ENCODE measurements at places on chromosomes 3 and 15.

GRCh38 chr3:184428561-184429175 lies 48.8 kb downstream of the CHRD start:
- no peak for DNase-seq

DNA sequence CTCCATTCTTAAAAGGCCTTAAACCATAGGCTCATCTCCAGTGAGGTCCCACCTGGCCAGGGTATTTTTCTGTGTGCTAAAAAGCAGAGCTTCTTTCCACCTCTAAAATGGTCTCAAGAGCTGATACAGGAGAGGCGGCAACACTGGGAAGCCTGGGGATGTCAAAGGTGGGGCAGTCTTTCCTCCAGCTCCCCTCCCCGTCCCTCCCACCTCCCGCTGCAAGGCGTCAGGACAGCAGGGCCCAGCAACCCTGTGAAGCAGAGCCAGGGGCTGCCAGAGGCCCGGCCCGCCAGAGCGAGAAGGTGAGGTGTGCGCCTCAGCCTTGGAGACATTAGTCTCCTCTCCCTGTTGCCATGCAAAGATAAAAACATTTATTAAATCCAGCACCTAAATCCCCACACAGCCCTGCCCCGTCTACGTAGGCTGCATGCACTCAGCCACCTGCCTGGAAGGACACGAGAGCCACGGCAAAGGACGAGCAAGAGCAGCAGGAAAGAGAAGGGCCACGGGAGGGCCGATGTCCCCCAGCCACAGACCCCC lies 75.6 kb downstream of the FAM174B start:
- no peak for DNase-seq

DNA sequence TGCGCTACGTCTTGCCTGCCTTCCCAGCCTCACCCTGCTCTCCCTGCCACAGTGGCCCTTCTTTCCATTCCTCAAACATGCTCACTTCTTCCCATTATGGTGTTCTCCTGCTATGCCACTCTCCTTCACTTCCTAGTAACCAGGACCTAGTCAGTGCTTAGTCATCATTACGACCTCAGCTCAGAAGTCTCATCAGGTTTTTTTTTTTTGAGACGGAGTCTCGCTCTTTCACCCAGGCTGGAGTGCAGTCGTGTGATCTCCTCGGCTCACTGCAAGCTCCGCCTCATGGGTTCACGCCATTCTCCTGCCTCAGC lies 149.5 kb downstream of the GREM1 start:
- no peak for DNase-seq

- no peak for DNase-seq
Measured at GRCh38 chr15:76058714-76059319, 968 bp upstream of the TMEM266 start.

- DNase-seq, result no peak
Measured at GRCh38 chr3:107061466-107061865, 315.8 kb upstream of the CCDC54 start.

- DNase-seq, result no peak
Measured at GRCh38 chr3:16864610-16865313, 20.0 kb upstream of the PLCL2 start.

DNA sequence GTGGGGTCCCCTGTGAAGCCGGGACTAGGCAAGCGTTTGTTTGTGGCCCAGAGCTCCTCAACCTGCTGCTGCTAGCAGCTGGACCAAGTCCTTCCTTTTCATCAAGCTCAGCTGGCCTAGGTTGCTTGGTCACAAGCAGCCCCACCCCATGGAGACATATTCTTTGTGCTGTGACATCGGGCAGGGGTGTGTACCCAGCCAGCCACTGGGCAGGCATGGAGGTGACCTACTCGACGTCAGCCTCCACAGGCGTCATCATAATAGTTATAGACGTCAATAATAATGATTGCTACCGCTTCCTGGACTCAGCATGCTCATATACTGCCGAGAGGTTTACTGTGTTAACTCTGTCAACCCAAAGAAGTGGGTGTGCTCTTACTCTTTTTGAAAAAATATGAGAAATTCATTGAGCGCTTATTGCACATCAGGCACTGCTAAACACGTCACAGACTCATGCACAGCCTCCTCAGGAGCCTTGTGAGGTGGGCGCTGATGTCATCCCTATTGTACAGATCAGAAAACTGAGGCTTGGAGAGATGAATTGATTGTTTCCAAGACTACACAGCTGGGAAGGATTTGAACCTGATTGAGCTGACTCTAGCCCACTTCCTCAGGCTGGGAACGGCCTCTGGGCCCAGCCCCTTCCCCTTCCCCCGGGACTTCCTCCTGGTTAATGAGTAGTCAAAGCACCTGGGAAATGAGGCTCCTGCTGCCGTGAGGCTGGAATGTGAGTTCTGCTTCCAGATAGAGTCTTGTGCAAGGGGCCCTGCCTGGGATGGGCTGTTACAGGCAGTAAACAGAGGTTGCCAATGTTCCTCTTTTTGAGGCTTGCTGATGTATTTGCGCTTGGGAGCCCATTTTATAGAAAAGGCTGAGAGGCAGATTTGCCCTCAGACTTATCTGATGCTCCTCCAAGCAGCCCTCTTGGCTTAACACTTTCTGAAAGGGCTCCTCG lies 16.2 kb downstream of the SLC6A6 start:
- DNase-seq, result no peak

GRCh38 chr15:23877502-23878412 lies 190.7 kb upstream of the NDN start:
- no peak for DNase-seq

DNA sequence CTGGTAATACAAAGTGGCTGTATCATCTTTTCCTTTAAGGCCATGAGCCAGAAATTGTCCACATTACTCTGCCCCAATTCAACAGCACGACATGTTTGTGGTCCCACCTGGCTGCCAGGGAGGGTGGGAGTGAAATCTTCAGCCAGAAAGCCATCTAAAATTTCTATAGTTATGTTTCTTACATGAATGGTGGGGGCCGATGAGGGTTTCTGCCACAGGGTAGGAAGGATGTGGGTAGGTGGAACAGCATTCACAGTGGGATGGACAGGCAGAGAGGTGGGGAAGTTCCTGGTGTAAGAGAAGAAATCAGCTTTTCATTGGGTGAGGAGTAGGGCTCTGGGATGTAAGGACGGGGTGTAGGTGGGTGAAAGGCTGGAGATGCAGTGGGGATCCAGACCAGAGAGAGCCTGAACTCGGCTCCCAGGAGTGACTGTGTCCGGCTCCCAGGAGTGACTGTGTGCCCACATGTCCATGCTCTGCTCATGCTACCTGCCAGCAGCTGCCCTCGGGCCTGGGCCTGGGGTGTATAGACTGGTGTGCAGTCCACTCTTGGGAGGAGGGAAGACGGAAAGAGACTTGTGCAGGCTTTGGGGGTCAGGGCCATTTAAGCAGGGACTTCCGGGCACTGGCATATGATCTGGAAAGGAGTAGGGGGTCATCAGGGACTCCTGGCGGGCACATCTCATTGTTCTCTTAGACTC lies 3.8 kb upstream of the FBLN2 start:
- DNase-seq, result no peak

DNA sequence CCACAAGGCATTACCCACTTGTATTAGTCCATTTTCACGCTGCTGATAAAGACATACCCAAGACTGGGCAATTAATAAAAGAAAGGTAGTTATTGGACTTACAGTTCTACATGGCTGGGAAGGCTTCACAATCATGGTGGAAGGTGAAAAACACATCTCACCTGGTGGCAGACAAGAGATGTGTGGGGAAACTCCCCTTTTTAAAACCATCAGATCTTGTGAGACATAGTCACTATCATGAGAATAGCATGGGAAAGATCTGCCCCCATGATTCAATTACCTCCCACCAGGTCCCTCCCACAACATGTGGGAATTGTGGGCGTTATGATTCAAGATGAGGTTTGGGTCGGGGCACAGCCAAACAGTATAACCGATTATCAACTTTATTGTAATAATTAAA lies 17.0 kb upstream of the CMC1 start:
- DNase-seq, result no peak

GRCh38 chr3:42257007-42257406 lies 9.0 kb downstream of the CCK start:
- DNase-seq, result no peak

- no peak for DNase-seq
Measured at GRCh38 chr3:152834776-152835600, at the start of gene P2RY1. TSS of gene P2RY1 (plus strand) at chr3:152835131. CDS start at chr3:152835783, 652 bp downstream.

GRCh38 chr3:86989006-86989405 lies 1.9 kb downstream of the VGLL3 start:
- no peak for DNase-seq

- DNase-seq, result no peak
Measured at GRCh38 chr15:101266034-101266433, 11.3 kb downstream of the SELENOS start.

DNA sequence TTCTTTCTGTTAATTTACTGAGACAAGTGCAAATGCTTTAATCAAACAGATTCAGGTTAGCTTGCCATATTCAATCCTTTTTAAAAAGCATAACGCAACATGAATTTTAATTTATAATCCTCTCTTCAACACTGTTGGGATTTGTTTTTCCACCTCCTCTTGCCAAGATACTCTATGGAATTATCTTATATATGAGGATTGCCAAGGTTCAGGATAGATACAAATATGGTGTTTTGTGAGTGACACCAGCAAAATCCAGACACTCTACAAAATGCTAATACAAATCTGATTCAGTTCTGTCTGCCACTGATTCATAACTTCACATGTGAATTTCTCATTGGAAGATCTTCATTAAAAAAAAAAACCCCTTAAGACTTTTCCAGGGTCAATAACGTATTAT lies 104.8 kb downstream of the FBN1 start:
- DNase-seq, result no peak

DNA sequence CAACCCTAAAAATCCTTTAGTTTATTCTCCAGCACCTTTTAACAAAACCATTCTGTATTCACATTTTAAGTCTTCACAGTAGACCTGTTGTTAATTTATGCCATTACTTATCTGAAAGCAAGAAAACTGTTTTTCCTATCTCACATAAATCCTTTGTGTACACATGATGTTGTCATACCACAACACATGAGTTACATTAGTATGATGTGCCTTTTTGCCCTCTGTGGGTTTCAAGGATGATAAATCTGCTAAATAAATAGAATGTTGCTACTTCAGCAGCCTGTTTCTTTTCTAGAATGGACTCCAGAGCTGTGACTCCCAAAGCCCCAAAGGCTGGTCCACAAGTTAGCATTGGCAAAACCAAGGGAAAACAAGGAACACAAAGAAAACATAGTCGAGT lies 151.6 kb downstream of the SERPINI1 start:
- DNase-seq, result no peak

GRCh38 chr3:69095636-69096035 lies 10.9 kb downstream of the ARL6IP5 start:
- DNase-seq, result no peak

GRCh38 chr3:29936054-29936453 lies 655.2 kb downstream of the RBMS3 start:
- no peak for DNase-seq

DNA sequence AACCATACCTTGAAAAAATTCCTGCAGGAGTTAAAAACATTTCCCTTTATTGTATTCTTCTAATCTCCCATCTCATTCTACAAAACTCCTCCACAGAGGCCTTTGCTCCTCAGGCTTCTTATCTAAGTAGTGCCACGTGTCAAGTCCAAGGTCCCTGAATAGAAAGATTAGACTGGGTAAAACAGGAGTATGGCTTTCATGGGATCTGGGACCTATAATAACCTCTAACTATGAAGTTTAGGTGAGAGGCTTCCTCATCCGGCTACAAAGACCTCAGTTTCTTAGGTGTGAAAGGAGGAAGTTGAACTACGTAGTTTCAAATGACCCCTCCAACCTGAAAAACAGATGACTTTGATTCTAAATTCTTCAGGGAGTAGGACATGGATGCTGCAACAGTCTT lies 20.0 kb downstream of the GPR15 start:
- no peak for DNase-seq

GRCh38 chr3:63872135-63872924 lies 8.7 kb downstream of the ATXN7 start:
- no peak for DNase-seq

DNA sequence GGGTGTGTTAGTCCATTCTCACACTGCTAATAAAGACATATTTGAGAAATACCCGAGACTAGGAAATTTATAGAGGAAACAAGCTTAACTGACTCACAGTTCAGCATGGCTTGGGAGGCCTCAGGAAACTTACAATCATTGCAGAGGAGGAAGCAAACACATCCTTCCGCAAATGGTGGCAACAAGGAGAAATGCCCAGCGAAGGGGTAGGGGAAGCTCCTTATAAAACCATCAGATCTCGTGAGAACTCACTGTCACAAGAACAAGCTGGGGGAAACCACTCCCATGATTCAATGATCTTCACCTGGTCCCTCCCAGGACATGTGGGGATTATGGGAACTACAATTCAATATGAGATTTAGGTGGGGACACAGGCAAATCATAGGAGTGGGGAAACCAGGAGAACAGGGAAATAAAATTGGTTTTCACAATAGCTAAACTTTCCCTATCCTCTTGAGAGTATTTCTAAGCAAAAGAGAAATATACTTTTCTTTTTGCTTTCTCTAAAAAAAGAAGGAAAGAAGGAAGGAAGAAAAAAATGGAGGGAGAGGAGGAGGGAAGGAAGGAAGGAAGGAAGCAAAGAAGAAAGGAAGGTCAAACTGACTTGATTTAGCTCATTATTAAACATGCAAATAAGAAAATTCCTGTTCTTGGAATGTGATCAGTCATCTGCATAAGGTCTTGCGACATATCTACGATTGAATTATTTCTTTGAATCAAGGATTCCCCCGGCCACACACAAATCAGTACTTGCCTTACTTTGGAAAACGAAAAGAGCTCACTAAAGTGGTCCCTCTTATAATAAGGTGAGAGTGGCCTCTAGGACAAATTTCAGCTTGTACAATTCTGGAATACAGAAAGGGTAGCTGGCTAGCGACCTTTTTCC lies 75.2 kb downstream of the LIPC start:
- no peak for DNase-seq

GRCh38 chr3:185402561-185402960 lies 39.6 kb downstream of the MAP3K13 start:
- no peak for DNase-seq

- DNase-seq, result no peak
Measured at GRCh38 chr3:71931922-71932321, 147.0 kb upstream of the PROK2 start.

GRCh38 chr15:34606131-34606530 lies 22.7 kb upstream of the GOLGA8B start:
- no peak for DNase-seq

GRCh38 chr3:184651904-184652303 lies 60.0 kb downstream of the MAGEF1 start:
- no peak for DNase-seq

- DNase-seq, result no peak
Measured at GRCh38 chr3:70138606-70139005, 139.1 kb downstream of the SAMMSON start.

DNA sequence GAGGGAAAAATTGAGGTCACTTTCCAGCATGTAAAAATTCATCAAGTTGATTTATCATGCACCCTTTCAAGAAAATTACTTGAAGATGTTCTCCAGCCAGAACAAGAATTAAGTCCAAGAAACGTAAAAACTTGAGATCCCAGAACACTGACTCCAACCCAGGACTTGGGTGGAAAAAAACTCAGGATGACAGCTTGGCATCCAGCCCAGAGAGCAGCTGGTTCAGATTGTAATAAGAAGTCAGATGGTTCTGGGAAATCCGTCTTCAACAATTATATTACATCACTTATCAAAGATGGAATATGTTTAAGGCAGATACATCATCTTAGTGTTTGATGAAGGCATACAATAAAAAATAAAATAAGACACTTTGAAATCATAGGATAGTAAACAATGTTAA lies 23.0 kb upstream of the DNAJC13 start:
- no peak for DNase-seq

- no peak for DNase-seq
Measured at GRCh38 chr15:77014132-77015081, 19.5 kb downstream of the PSTPIP1 start.

- DNase-seq, result peak; percentile 4
Measured at GRCh38 chr3:159260049-159260662, 458.3 kb downstream of the MFSD1 start.

All from activated CD4-positive, alpha-beta T cell treated with anti-CD3 and anti-CD28 coated beads, Interleukin-2, amount 50 U/mL, for 4 hours (primary cell).